ENCODE measurements at places on chromosomes 11 and 22.

DNA sequence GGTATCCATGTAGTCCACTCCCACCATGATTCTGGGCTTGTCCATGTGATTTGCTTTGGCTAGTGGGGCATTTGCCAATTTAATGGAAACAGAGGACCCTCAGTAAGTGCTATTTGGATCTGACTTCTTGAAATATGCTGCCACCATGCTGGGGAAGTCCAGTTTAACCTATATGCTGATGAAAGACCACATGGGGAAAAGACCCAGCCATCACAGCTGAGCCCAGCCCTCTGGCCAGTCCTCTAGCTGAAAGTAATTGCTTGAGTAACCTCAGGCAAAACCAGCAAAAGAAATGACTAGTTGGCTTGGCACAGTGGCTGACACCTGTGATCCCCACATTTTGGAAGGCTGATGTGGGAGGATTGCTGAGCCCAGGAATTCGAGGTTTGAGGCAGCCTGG, 61.5 kb downstream of the ATG16L2 start:
- no peak for DNase-seq

- no peak for DNase-seq
Measured at GRCh38 chr22:45529105-45529504, 26.4 kb downstream of the FBLN1 start.

- no peak for DNase-seq
Measured at GRCh38 chr11:65216830-65217229, 35.1 kb downstream of the CAPN1 start.

GRCh38 chr22:40215266-40215665, 37.5 kb downstream of the TNRC6B start:
- DNase-seq, result peak; percentile 74

- no peak for DNase-seq
Measured at GRCh38 chr11:96234866-96235441, 108.0 kb downstream of the MAML2 start.

GRCh38 chr22:24455751-24456426, 28.5 kb downstream of the ADORA2A start:
- DNase-seq, result no peak

- DNase-seq, result no peak
Measured at GRCh38 chr11:27698872-27699241, 1.4 kb downstream of the BDNF start.

- DNase-seq, result no peak
Measured at GRCh38 chr11:126166413-126166812, 45.0 kb downstream of the RPUSD4 start.

DNA sequence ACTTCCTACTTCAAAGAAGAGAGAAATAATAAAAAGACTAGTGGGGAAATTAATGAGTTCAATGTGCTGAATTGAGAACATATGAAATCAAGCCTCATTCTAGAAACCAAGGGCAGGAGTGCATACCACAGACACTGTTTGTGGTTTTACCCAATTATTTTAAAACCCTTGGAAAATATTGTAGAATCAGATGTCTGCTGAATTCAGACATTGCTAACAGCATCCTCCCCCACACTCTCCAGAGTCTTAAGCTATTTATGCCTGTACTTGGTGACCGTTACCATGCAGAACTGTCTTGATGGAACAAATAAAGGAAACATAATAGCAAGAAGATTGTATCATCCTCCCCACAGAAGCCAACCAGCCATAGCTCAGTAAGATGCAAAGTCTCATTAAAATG, 850.1 kb downstream of the NTM start:
- DNase-seq, result no peak

DNA sequence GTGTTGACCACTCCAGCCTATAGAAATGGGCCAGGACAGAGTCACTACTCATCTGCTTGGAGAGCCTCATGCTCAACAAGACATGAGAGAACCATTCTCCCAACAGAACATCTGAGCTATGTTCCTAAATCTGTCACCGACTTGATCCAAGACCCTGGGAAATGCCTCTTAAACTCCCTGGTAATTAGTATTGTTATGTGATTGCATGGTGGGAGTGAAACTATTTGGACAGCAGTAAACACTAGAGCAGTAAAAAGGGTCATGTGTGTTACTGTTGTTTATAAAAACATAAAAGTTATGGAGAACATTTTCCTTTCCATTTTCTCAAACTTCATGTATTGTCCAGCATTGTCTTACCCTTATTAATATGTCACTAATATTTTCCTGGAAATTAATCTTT, 369.8 kb upstream of the FAT3 start:
- no peak for DNase-seq

DNA sequence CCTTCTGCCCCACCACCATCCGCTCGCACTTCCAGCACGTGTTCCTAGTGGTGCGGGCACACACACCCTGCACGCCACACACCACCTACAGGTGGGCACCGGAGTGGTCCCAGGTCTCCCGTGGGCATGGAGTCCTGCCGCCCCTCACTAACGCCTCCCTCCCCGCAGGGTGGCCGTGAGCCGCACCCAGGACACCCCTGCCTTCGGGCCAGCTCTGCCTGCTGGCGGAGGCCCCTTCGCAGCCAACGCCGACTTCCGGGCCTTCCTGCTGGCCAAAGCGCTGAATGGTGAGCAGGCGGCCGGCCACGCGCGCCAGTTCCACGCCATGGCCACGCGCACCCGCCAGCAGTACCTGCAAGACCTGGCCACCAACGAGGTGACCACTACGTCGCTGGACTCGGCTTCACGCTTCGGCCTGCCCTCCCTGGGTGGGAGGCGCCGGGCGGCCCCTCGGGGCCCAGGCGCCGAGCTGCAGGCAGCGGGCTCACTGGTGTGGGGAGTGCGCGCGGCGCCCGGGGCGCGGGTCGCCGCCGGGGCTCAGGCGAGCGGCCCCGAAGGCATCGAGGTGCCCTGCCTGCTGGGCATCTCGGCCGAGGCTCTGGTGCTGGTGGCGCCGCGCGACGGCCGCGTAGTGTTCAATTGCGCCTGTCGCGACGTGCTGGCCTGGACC, 8.5 kb downstream of the SIPA1 start:
- no peak for DNase-seq
